Cerebellar cortex (tissue), 1 donor: ENCODE measurements at places on chromosomes 6 and 20.

GRCh38 chr6:85460154-85460920, 10.5 kb downstream of the NT5E start:
- no peak for DNase-seq

DNA sequence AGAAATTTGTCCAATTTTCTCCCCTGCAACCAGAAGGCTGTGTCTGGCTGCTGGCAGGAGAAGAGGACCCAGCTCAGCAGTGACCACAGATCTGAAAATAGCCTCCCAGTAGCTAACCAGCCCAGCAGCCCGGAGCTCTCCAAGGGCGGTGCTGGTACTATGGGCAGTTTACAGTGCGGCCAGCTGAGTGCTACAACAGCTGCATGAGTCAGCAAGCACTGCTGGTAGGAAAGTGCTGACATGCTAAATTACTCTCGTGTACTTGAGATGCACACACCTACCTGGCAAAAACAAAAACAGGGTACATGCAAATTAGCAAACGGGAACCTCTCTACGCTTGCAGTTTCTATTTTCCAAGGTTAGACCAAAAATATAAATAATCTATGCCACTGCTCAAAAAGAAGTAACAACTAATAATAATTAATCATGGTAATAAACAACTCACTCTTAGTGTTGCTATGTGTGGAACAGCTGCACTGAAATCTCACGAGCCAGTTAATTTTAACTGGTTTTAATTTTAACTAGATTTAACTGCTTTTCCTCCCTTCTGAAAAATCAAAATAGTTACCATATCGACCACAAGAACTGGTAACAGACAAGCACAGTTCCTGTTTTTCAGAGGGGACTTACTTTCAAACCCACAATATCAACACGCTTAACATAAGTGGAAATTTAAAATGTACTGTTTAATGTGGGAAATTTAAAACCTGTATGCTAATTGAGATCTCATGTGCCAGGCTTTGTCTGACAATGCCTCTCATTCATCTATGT, 10.8 kb downstream of the BACH2 start:
- peak; percentile 72 for DNase-seq

DNA sequence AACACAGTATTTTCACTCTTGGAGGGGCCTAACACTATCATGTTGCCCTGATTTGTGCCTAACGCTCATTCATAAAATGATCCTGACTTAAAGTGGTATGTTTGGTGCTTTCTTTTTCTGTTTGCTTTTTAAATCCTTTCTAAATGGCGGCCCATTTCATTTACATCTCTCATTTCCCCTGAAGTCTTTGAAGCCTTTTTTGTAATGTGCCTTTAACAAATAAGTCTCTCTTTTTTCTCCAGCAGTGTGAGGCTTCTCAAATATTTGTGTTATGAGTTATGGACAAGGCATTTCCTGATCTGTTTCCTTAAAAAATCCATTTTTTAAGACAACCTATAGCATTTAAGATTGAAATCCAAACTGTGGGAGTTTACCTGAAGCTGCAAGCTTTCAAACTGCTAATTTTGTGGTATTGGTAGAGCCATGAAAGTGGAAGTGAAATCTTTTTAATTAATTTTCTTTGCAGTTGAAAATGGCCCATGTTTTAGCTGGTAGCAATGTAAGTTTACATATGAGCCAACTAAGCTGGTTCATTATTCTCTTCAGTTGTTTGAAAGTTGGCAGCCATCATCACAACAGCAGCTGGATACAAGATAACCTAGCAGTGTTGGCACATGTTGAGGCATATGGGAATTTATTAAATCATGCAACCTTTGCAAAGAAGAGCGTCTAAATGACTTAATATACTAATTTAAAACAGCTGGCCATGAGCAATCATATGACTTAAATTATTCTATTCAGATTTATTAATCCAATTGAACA, 469.7 kb downstream of the CDKAL1 start:
- no peak for DNase-seq

DNA sequence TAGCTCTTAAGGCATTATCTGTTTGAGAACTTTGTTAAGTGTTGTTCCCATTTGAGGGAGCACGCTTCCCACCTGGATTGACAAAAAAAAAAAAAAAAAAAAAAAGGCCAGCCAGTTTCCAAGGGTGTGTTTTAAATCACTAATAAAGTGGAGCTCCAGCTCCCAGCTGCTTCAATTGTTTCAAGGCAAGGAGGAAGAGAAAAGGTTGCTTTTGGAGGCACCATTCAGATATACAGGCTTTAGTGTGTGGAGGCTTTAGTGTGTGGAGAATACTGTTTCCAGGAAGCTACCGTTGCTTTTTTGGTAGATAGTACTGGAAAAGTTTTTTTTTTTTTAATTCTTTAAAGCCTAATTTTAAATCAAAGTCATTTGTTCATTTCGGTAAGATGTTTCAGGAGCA, 17.3 kb downstream of the BMP2 start:
- no peak for DNase-seq

- DNase-seq = no peak
These were observed 1025.0 kb upstream of the GJE1 start for GRCh38 chr6:141107591-141108160.

GRCh38 chr6:23875006-23875405, 251.0 kb upstream of the NRSN1 start:
- DNase-seq = no peak

GRCh38 chr6:43943781-43944250, 173.8 kb downstream of the VEGFA start:
- DNase-seq = no peak

DNA sequence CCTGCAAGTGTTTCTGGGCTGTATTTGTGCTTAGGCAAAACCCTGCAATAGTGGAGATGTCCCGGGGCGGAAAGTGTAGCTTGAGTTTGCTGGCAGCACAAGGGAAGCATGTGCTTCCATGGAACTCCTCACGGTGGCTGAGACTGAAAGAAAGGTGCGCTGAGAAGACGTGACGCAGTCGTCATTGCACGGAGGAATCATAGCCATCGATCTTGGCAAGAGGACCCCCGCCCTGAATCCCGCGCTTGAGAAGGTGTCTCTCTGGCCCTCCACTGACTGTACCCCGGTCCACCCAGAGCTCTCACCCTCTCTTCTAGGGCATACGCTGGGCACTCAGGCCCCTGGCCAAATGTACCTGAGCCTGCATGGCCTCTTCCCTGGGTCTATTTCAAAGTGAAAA, 1081.8 kb upstream of the DEFB115 start:
- DNase-seq = no peak
